Activated CD4-positive, alpha-beta T cell treated with anti-CD3 and anti-CD28 coated beads, Interleukin-2, Interleukin-6, amounts not matched to agents 100 ng/mL and 50 ng/mL, durations not matched to agents 16 hours and 8 hours (primary cell): ENCODE measurements at places on chromosomes 7 and 10.

- DNase-seq = no peak
Observed at GRCh38 chr7:20447021-20447650, 116.4 kb downstream of the ITGB8 start.

GRCh38 chr7:112779667-112780066, 10.5 kb downstream of the TMEM168 start:
- no peak for DNase-seq

DNA sequence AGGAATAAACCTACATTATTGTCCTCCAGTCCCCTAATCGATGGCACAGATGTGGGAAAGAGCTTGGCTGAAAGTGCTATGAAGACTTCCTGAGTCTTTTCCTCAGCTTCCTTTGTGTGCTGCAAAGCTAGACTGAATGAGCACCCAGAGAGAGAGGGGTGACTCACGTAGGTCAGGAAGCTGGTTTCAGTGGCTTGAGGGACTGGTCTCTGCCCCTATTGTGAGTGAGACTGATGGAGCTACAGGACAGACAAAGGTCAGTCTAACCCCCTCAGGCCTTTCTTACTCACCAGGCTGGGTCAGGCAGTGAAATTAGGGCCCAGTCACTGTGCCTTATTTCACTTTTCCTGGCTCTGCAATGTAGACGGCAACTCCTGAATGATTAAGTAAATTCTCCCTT, 171.1 kb upstream of the GRB10 start:
- DNase-seq = no peak

DNA sequence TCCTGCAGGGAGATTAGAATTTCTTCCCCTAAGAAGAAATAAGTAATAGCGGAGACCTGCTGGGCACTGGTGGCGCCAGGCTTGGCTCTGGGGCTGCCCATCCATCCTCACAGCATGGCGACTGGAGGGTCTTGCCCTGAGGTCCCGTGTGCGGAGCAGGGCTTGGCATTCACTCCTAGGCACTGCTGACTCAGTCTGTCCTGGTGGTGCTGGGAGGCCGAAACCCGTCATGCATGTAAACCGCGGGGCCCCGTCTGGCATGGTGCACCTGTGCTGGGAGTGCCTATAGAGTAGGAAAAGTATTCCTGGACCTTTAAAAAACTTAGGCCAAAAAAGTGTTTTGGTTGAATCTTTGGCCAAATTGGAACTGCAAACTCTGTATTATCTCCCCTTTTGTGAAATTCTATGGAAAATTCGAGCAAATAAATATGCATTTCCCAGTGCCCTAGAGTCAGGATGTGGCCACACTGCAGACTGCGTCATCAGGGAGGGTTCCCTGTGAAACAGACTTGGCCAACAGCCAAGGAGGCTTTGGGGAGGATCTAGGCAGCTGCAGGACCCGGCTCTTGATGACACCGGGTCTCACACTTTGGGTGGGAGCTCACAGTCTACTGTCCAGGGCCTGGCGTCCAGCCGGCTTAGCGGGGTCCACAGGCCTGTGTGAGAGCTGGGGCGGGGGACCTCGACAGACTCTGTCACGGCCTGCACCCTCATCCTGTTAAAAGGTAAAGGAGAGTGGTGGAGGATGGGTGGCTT, 122.3 kb downstream of the VIPR2 start:
- DNase-seq = no peak

DNA sequence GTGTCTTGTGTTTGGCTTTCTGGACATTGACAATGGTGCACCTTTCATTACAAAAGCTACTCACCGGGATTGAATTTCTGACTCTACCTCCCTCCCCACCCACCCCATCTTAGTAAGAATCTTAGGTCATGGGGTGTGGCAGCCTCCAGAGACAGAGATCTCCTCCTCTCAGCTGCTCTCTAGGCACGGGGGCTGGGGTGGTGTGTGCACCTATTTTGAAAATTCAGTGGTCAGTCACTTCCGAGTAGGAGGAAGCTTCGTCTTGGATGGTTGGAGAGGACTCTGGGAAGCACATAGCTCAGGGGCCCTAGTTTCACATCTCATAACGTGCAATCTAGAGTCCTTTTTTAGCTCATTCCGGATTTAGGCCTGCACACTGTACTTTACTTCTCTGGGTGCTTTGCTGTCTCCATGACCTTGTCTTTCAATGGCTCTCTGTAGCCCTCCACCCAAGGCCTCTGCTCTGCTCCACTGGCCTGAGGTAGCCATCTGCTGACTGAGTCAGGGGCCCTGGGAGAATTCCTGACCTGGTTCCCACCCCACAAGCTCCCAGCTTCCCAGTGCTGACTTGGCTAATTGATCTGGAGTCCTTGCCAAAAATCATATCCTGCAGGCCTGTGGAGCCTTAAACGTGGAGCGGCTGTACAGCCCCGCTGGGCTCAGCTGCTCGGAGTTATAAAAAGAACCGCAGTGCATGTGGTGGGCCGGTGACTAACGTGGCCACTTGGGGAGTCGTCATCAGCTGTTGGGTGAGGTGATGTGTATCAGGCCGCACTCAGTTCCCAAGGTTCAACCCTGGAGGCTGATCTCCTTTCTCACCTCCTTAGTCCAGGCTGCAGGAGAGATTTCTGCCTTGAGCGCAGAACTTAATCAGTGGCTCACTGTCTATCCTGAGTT, 19.3 kb upstream of the ADAMTS14 start:
- DNase-seq = no peak

- peak; percentile 52 for DNase-seq
Observed at GRCh38 chr7:123749537-123749857, 694 bp upstream of the WASL start.

GRCh38 chr10:10951675-10952074, 66.0 kb upstream of the CELF2 start:
- no peak for DNase-seq

- DNase-seq = no peak
Observed at GRCh38 chr10:73899423-73899822, 11.5 kb upstream of the PLAU start.

- no peak for DNase-seq
Observed at GRCh38 chr10:46070749-46071148, 24.7 kb upstream of the MSMB start.

DNA sequence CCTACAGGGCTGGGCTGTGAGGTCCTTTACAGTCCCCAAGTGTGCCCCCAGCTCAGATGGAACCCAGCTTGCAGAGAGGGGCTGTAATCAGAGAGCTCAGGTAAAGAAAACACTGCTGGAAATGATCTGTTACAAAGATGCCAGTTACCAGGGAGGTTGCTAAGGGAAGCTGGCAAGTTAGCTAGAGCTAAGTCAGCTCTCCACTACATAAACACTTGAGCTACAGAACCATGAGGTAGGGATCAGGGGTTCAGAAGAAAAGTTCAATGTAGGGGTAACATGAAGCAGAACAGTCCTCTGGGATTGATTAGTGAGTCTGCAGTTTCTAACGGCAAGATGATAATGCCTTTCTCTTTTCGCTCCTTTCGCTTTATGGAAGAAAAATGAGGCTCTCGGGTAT, 53.1 kb upstream of the TM9SF3 start:
- DNase-seq = no peak

DNA sequence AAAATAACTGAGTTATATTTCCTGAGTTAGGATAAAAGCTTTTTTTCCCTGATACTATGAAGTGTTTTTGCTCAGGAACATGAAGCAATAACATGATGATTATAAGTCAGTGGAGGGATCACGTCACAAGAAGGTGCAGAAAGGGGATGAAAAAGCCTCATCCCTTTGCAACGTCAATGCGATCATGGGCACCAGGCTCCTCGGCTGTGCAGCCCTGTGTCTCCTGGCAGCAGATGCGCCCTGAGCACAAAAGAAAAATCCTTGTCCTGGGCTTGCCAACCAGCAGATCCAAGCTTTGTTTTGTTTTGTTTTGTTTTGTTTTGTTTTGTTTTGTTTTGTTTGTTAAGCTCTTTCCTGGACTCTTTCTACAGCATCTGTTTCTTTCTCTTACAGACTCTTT, 103.5 kb upstream of the PRSS1 start:
- no peak for DNase-seq

DNA sequence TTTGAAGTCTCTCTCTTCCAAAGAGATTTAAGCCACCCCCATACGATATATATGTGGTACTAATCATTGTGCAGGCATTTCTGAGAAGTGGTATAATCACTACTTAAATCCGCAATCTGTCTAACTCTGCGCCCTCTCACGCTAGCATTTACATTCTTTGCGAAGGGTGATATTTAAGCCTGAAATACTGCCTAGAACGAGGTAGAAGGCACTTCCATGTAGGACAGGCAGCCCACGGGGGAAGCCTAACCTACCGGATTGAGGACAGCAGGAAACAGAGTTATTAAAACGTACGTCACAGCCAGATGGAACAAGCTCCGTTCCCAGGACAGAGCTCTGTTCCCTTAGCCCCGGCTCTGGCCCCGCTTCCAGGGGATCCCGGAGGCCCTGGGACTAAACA, 59.3 kb upstream of the ECHDC3 start:
- no peak for DNase-seq

- DNase-seq = no peak
Observed at GRCh38 chr10:36469585-36469984, 655.8 kb upstream of the ANKRD30A start.

DNA sequence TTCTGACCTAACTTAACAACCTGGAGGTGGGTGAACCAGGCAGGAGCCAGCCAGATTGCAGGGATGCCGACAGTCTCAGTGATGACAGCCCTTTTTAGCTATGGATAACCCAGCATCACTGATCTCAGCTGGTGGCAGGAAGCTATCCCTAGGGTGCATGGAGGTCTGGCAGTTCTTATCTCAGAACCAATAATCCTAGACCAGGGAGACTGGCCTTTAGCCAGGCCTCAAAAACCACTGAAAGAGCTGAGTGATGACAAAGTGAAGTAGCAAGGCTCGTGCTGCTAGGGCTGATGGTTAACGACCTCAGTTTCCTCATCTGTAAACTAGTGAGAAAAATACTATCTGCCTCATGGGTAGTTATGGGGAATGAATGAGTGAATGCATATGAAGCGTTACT, 112.5 kb downstream of the RALA start:
- peak; percentile 47 for DNase-seq

GRCh38 chr7:2445898-2446555, 30.2 kb downstream of the GRIFIN start:
- no peak for DNase-seq

GRCh38 chr7:100799037-100799896, 28.1 kb downstream of the EPHB4 start:
- DNase-seq = peak; percentile 71

- no peak for DNase-seq
Observed at GRCh38 chr7:38512704-38513103, 118.5 kb downstream of the AMPH start.

- DNase-seq = no peak
Observed at GRCh38 chr7:103859709-103860108, 129.7 kb downstream of the RELN start.

- no peak for DNase-seq
Observed at GRCh38 chr10:77630507-77630848, 7.1 kb downstream of the KCNMA1 start.

GRCh38 chr7:28201131-28201530, 20.5 kb upstream of the JAZF1 start:
- no peak for DNase-seq

- DNase-seq = no peak
Observed at GRCh38 chr7:41787651-41788350, 84.9 kb upstream of the INHBA start.

DNA sequence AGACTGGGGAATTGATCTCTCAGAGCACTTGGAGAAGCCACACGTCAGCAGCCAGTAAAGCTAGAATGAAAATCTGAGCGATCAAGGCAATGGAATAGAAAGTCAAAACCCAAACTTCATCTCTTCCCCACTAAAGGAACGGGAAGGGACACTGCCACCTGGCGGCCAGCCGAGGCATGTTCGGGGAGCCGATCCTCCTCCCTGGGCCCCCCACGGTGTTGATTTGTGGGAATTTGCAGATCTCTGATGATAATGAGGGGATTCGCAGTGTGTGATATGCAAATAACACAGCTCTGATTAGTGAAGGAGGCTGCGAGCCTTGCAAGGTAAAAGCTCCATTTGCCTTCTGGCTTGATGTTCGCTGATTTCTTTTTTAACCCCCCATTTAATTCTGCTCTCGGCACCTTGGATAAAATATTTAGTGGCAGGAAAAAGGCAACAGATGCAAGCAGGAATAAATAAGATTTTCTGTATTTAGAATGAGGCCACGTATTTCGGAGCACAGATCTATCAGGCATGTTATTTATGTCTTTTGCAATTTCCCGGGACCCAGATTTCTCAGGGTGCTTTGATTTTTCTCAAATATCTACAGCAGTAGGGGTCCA, 258.6 kb downstream of the PAXIP1 start:
- DNase-seq = peak; percentile 43

- no peak for DNase-seq
Observed at GRCh38 chr7:66641526-66641871, 12.8 kb downstream of the KCTD7 start.

DNA sequence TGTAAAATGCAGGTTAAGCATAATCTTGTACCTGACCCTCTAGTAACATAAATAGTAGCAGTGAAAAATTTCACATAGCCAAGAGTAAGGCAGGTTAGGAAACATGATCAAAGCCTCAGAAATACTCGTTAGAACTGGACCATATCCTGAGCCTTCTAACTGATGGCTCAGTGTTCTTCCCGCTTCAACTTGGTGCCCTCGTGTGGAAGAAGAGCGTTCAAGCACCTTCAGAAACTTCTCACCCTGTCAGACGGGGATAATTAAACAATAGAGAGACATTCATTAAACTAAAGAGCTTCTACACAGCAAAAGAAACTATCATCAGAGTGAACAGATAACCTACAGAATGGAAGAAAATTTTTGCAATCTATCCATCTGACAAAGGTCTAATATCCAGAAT, 124.5 kb downstream of the MYOF start:
- peak; percentile 48 for DNase-seq

DNA sequence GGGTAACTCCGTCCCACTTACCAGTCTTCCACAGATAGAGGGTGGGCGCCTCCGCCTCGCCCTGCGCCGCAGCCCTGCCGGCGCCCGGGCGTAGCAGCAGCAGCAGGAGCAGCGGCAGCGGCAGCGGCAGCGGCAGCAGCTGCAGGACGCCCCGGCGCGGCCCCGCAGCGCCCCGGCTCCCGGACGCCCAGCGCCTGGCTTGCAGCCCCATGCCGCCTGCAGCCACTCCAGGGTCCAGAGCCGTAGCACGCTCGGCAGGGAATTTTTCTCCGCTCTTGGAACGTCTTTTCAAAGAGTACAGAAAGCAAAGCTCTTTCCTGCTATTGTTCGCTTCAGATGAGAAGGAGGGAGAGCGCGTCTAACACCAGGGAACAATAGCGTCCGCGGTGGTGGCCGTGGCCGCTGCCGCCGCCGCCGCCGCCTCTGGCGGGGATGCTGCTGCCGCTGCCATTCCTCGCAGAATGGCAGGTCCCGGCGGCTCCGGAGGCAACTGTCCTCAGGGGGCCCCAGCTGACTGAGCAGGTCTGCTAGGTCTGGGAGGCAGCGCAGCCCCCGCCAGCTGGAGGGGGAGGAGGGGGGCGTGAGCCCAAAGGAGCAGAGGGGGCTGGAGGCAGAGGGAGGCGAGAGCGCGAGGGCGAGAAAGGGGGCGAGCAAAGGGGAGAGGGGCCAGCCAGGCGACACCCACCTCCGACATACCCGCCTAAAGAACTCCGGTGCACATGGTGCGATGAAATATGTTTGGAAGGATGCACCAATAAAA, at the start of gene THSD7A:
TSS of gene THSD7A (minus strand) at position 463 of the 760 bp plus-strand sequence. CDS start at position 211, 252 bp downstream.
- DNase-seq = peak; percentile 21
